ENCODE measurements at places on chromosomes 5 and 9. TPM values are rescaled to one million over a fixed set of nuclear protein-coding genes. Genes with fewer than 3 reads are reported as not detected.

- no peak for DNase-seq
Observed at GRCh38 chr9:105459336-105459735, 11.5 kb downstream of the FSD1L start.

DNA sequence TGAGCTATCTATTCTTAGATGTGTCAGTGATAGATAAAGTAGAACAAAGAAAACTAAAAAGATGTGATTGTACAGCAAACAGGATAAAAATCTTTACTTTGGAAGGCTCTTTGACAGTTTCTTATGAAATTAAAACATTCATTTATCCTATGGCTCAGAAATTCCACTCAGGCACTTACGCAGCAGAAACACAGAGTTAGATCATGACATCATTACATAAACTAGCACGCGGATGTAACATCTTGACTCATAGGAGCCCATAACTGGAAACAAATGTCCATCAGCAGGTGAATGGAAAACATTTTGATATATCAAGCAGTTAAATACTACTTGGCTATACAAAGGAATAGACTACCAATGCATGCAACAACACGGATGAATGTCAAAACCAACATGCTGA lies 45.3 kb downstream of the ICE1 start:
- no peak for DNase-seq

DNA sequence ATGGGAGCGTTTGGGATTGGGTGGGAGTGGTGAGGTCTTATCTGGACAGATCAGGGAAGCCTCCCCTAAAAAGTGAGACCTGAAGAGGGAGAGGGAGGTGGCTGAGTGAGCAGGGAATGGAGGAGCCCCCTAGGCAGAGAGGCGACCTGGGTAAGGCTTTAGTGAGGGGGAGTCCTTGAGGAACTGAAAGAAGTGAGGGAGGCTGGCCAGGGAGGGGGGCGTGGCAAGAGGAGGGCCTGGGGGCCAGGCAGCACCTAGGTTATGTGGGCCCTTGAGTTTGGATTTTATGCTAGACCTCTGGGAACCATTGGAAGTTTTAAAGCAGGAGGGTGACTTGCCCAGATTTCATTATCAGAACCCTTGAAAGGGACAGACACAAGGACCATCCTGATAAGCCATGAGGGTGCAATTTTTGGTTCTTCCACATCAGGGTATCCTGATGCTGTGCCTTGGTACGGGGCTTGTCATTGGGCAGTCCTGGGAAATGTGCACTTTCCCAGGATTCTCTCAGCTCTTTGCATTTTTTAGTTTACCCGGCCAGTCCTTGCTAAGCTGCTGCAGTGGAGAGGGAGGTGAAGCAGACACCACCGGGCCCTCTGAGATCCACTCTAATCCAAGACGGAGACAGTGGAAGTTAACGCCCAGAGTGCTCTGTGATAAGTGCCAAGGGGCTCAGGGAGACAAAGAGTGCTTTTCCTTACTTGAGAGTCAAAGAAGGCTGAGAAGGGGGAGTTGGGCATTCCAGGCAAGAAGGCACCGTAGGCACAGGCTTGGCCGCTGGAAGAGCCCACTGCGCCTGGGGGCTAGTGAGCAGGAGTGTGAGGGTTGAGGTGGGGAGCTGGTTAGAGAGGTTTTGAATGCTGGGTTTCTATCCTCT lies 16.1 kb downstream of the GSN start:
- no peak for DNase-seq

DNA sequence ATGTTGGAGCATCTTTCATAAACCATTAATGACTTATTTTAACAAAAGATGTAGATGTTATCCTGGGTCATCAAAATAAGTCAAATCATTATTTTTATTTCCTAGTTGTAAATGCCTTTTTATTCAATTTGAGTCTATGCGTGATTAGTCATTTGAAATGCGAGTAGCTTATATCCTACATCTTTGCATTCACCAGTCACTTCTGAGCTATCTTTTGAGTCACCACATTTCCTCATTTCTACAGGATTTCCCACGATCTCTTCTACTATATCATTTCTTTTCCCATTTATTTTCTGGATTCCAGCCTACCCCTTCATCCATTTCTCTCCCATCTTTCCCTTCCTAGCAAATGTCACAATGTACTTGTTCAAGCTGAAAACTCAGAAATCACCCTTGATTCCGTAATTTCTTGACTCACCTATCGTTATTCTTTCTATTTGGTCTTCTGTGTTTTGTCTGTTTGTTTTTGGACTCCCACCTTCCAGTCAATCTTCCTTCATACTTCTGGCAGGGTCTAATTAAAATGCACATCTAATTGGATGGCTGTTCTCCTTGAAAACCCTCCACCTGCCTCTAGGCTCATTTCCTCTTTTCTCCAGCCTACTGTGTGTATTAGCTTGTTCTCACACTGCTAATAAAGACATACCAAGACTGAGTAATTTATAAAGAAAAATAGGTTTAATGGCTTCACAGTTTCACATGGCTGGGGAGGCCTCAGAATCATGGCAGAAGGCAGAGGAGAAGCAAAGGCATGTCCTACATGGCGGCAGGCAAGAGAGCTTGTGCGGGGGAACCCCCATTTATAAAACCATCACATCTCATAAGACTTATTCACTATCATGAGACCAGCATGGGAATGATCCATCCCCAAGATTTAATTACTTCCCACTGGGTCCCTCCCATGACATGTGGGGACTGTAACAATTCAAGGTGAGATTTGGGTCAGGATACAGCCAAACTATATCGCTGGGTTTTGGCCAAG lies 112.4 kb downstream of the MEF2C start:
- DNase-seq: no peak

Gene TXNDC8
- not detected for total RNA-seq

GRCh38 chr9:97704851-97705250 lies 7.7 kb upstream of the XPA start:
- DNase-seq: no peak

DNA sequence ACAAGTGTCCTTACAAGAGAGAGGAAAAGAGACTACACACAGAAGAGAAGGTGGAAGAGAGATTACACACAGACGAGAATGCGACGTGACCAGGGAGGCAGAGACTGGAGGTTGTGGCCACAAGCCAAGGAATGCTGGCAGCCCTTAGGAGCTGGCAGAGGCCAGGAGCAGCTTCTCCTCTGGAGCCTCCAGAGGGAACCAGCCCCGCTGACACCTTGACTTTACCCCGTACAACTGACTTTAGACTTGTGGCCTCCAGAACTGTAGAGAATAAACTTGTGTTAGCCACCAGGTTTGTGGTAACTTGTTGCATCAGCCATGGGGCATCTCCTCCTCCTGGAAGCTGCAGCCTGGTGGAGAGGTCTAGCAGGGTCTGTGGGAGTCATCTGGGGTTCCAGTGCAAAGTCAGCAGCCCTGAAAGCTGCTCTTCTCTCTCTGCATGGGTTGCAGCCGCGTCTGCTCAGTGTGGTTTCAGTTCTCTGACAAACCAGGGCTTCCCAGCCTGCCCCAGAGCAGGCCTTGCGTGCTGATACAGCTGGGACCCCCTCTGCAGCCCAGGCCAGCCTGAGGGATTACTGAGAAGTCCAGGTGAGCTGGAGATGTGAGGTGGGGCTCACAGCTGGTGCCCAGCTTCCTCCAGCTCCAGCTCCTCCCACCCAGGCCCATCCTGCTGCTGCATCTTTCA lies 30.8 kb upstream of the CNOT6 start:
- no peak for DNase-seq

Gene ACTBL2
- total RNA-seq: not detected

Gene PCDHGA11
- 3.8 TPM for total RNA-seq

GRCh38 chr5:53488195-53488722 lies 7.8 kb downstream of the FST start:
- no peak for DNase-seq

- DNase-seq: no peak
Observed at GRCh38 chr9:137783521-137783920, 94.1 kb upstream of the CACNA1B start.

Gene HMGCS1
- total RNA-seq: 23.7 TPM

Gene TGFBI
- total RNA-seq: 43.4 TPM

Gene PRKAA1
- 38.5 TPM for total RNA-seq

DNA sequence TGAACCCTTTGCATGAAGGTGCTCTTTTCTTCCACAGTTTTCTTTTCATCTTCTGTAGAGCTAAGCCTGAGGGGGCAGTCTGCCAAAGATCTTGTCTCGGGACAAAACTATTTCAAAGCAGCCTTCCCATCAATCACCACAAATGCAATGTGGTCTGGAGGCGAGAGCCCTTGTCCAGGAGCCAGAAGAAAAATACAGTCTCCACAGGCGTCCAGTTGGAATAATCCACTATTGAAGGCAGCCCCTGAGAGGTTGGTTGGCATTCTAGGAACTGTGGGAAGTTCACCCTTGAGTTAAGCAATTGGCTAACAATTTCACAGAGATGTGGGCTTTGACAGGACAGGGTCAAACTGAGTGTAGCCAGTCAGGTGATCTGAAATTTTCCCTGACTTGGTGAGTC lies 72.0 kb downstream of the SEMA6A start:
- DNase-seq: no peak

Gene SUSD3
- total RNA-seq: 0.60 TPM

DNA sequence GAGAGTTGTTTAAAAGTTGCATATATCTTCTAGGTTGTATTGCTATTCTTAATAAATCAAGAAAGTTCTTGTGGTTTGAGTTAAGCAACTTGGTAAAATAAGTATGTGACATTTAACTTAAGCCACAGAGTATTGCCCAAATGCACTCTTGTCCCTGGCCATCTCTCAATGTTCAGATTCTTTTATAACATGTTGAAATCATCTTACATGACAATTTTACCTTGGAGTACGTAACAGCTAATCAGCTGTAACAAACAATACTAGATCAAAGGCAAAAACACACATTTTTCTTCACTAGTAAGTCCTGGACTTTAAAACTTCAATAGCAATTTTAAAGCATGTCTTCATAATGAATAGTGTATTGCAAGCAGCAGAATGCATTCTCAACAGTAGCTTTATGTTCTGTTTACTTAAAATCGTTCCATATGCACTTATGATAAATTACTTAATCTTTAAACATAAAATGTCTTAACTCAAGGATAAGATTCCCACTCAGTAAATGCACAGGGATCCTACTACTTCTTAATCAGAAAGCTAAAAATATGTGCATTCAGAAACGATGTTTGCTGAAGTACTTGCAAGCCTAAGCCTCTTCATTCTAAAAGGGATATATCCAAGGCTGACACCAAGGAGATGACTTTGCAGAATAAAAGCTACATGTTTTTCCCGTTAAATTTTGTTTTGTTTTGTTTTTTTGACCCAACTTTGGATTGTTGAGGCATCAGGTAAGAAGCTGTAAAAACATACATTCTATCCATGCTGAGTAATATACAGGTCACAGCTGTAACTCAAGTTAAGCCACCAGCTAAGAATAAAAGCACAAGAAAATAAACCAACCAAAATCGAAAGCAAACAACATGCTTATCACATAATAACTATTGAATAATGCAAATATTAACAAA lies 86.1 kb upstream of the NFIB start:
- no peak for DNase-seq

Gene ECM2
- total RNA-seq: 7.2 TPM

Gene CDK5RAP2
- total RNA-seq: 63.6 TPM

Gene ADRA1B
- 2.5 TPM for total RNA-seq

DNA sequence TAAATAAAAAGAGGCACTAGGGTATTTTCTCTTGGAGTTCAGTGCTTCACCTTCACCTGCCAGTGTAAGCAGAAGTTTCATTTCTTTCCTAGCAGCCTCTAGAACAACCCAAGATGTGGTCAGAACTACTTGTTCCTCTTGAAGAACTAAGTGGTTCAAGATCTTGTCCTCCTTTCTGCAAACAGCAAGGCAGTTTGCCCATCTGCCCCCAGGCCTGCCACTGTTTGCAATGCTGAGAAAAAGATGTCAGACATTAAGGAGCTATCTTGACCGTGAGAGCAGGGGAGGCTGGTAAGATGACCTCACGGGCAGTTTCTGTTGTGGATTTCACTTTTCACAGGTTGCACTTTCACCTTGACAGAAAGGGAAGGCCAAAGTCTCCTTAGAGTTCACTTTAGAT lies 52.0 kb upstream of the KLF4 start:
- no peak for DNase-seq

Gene COL23A1
- 27.4 TPM for total RNA-seq

Gene BTNL8
- 0.58 TPM for total RNA-seq

DNA sequence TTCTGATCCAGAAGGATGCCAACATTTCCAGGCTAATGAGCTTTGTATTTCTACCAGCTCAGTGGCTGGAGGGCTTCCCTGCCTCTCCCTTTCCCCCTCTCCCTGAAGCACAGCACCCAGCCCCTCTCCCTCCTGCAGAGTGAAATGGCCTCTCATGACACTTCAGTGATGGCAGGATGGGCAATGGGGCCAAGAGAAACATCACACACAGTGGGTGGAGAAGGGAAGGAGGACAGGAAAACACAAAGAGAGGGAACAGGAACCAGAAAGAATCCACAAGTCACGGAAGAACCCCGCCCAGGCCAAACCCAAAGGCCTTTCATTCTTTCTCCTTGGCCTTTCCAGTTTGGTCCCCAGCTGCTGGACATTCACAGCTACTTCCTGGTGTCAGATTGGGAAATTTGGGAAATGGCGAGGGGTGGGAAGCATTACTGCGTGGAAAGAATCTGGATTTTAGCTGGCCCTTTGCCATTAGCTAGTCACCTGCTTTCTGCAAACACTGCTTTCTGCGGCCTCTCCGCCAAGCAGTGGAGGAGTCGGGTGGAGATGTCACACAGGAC lies 82.6 kb downstream of the GLDC start:
- no peak for DNase-seq

Gene CXCL14
- total RNA-seq: 0.49 TPM

DNA sequence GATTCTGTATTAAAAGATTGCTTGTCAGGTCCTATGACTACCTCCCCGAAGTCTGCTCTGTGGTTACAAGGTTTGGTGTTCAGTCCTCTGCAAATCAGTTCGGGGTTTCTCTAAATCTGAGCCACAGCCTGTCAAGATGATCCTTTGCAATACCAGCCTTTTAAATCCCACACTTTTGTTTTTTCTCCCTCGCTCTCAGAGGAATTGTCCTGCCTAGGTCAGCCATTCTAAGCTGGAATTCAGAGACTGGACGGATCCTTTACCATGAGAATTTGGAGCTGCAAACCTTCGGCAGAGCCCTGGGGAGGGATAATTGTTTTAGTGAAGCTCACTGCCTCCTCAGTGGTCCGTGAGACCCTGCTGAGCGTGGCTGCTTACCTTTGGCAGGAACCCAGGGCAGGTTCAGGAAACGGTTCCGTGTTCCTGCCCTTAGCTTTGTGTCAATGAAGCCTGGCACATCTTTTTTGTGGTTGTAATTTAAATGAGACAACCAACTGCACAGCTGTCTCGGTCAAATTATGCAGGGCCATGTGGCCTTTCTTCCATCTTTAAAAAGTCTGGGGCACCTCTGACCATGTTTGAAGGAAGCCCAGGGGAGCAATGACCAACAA lies 47.2 kb downstream of the EBF1 start:
- no peak for DNase-seq

DNA sequence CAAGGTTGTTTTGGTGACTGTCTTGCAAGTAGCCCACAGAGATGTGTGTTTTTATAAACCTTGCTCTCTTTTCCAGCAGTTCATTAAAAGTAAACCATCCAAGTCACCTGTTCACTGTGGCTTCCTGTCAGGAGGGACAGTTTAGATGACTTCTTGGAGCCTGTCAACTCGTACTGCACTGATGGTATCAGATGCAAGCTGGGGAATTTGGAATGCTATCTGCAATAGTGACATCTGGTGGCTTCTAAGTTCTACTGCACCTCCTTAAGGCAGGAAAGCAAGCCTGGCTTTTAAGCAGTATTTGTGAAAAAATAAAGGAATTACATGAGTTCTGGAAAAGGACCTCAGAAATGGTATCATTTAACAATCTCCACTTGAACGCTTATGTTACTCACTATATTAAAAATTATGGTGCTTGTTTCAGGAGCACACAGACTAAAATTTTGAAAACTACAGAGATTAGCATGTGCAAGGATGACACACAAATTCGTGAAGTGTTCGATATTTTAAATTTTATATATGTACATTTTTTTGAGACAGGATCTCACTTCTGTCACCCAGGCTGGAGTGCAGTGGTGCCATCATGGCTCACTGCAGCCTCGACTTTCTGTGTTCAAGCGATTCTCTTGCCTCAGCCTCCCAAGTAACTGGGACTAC lies 164.0 kb downstream of the TTC39B start:
- DNase-seq: no peak
